CD8-positive, alpha-beta memory T cell (primary cell): ENCODE measurements at places on chromosomes 1 and 21. TPM values are rescaled to one million over a fixed set of nuclear protein-coding genes. Genes with fewer than 3 reads are reported as not detected.

GRCh38 chr1:222654849-222655248 is 37.0 kb downstream of the MIA3 start:
- DNase-seq: peak; percentile 84

GRCh38 chr1:183214021-183214970 is 28.2 kb downstream of the LAMC2 start:
- DNase-seq: no peak

- DNase-seq: no peak
These were observed 63.1 kb downstream of the ELK4 start for GRCh38 chr1:205568469-205569361.

- no peak for DNase-seq
These were observed 342.9 kb upstream of the PLXNA2 start for GRCh38 chr1:208587110-208587509.

Gene PLA2G4A
- 1.1 TPM for total RNA-seq

Gene LCE3A
- not detected for total RNA-seq

Gene MNDA
- total RNA-seq: 0.39 TPM
